Left ventricle myocardium inferior (tissue), 1 donor: ENCODE measurements at places on chromosomes 1 and 21. TPM values are rescaled to one million over a fixed set of nuclear protein-coding genes. Genes with fewer than 3 reads are reported as not detected.
A peak's percentile ranks its signal among the peaks of the same experiment; 100 is the strongest.

Gene SELENOF
- total RNA-seq, result 67.0 TPM

Gene LCE2B
- total RNA-seq, result not detected

Gene LMOD1
- 9.2 TPM for total RNA-seq

Gene SLAMF7
- total RNA-seq, result 0.36 TPM

Gene AMY1B
- total RNA-seq, result not detected

Gene IL19
- total RNA-seq, result not detected

DNA sequence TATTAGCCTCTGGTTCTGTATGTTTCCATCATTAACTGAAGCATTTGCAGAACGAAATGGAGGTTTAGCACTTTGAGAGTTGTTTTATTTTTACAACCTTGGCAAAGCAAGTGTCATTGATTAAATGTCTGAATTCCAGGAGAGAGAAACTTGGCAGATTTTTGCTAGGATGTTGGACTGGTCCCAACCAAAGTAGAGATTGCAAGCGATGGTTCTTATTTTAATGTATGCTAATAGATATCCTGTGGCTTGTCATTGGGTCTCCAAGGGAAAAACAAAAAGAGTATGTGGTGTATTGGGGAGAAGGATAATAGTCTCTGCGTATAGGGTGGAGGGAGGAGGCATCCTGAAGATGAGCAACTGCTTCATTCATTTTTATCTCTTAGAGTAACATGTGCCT lies 457.2 kb upstream of the RUNX1 start:
- no peak for DNase-seq

DNA sequence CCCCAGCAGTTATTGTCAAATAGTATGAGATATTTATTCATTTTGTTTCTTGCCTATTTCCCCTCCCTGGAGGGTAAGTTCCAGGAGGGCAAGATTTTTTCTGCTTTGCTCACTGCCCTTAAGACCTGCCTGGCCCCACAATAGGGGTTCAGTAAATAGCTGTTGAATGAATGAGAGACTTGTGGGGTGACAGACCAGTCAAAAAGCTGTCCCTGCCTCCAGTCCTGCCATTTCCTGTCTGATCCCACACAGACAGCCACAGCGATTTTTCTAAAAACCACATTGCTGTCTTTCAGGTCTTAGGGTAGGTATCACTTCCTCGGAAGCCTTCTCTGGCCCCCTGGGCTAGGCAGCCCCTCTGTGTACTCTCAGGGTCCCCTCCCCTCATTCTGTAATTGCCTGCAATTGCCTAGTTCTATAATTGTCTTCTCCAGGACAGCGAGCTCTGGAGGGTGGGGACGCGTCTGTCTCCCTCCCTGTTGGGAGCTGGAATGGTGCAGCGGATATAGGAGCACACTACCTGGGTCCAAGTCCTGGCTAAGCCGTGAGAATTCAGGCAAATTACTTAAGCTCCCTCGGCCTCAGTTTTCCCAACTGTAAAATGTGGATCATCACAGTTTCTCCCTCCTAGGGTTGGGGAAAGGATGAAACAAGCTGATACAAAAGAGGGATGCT lies 1.8 kb upstream of the EXTL1 start:
- DNase-seq, result no peak

DNA sequence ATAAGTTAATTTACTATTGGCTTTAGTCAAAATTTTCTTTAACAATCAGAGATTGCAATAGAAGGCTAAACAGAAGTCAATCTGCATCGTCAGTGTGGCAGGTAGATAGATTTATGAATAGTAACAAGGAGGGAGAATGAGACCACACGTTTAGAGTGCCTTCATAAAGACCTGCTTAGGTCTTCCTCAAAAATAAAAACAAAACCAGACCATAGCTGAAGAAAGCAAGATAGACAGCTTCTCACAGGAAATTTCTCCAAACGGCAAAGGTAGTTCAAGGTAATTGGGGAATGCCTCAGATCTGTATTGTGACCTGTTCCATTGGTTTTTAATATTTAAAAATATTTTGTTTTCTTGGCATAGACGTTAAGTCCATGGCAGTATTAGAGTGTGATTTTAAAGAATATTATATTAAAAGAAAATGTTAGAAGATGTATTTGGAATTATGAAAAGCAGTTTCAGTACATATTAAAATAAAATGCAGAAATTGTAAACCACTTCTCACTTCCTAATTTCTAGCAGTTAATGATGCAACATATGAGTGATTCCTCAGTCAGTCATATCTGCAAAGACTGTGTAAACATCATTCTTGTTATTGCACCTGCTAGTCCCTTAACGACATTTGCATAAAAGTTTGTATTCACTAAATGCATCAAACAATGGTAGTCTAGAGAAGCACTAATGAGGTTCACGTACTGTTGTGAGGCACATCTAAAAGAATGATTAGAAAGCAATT lies 278.0 kb downstream of the HLX start:
- no peak for DNase-seq

DNA sequence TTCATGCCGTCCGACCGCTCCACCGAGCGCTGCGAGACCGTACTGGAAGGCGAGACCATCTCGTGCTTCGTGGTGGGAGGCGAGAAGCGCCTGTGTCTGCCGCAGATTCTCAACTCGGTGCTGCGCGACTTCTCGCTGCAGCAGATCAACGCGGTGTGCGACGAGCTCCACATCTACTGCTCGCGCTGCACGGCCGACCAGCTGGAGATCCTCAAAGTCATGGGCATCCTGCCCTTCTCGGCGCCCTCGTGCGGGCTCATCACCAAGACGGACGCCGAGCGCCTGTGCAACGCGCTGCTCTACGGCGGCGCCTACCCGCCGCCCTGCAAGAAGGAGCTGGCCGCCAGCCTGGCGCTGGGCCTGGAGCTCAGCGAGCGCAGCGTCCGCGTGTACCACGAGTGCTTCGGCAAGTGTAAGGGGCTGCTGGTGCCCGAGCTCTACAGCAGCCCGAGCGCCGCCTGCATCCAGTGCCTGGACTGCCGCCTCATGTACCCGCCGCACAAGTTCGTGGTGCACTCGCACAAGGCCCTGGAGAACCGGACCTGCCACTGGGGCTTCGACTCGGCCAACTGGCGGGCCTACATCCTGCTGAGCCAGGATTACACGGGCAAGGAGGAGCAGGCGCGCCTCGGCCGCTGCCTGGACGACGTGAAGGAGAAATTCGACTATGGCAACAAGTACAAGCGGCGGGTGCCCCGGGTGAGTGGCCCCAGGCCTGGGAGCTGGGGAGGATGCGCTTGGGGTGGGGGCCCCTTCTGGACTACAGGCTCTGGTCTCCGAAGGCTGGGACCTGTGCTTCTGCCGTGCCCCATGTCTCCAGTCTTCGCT lies 1.1 kb downstream of the SKI start:
- DNase-seq, result peak; percentile 78

DNA sequence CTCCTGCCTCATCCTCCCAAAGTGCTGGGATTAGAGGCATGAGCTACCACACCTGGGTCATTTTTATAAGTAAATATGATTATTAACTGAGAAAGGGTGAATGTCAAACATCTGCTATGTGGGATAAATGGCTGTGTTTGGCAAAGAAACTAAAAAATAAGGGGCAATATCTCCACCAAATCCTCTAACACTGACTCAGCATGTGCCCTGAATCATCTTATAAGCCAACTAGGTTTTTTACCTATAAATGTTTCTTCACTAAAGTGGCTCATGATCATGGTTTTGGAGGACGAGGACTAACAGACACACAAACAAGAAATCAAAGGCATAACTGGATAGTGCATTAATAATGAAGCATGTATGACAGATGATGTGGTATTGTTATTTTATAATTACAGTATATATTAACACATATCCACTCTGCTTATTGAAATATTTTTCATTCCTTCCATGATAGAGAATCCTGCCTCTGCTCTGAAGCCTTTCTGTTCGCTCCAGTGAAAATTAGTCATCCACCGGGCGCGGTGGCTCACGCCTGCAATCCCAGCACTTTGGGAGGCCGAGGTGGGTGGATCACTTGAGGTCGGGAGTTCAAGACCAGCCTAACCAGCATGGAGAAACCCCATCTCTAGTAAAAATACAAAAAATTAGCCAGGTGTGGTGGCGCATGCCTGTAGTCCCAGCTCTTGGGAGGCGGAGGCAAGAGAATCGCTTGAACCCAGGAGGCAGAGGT lies 11.7 kb upstream of the ARHGAP29 start:
- no peak for DNase-seq
